GM19239 (cell line): ENCODE measurements at places on chromosomes 7 and 10.
A peak's percentile ranks its signal among the peaks of the same experiment; 100 is the strongest.

GRCh38 chr7:157347217-157347904, 10.6 kb downstream of the DNAJB6 start:
- no peak for DNase-seq

DNA sequence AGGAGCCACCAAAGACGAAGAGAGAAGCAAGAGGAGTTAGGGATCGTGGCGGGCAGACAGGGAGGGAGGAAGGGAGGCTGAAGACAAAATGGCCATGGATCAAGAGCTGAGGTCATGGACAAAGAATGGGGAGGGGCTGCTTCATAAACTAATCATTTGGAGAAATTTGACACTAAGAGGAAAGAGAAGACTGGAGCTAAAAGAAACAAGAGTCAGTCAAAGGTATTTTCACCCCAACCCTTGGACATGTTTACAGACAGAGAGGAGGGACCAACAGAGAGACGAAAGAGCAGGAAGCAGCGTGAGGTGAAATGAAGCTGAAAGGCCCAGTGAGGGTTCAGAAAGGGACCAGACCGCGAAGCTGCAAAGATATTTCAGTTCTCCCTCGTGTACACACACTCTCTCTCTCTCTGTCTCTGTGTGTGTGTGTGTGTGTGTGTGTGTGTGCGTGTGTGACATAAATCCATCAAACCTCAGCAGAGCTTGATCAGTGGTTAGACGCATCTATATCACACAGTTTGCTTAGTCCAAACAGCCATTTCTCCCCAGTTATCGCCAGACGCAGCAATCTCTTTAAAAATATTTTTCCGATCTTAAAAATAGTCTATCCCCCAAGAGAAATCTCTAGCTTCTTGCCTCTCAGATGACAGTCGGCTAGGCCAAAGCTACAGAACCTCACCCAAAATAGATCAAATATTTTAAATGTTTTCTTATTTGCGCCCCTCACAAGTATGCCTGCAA, 12.5 kb upstream of the CALD1 start:
- DNase-seq, result peak; percentile 37

GRCh38 chr7:117997862-117998825, 124.9 kb upstream of the CTTNBP2 start:
- no peak for DNase-seq

- no peak for DNase-seq
These were observed 10.6 kb upstream of the CPVL start for GRCh38 chr7:29156907-29157452.

DNA sequence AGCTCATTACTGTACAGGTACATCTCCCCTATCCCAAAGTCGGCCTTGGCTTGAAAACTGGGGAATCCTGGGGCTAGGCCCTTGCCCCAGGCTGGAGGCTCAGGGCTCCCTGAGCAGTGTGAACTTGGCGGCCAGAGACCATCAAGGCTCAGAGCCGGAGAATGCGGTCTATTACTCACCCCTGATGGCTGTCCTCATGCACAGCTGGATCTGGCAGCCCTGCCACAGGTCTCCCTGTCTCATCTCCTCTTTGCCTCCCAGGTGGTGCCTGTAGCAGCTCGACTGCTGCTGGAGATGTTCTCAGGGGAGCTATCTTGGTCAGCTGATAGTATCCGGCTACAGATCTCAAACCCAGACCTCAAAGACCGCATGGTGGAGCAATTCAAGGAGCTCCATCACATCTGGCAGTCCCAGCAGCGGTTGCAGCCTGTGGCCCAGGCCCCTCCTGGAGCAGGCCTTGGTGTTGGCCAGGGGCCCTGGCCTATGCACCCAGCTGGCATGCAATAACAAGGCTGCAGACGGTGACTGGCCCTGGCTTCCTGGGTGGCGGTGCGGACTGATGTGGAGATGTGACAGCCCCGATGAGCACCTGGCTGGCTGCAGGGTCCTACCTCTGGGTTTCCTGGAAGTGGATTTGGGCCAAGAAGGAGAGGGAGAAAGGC, 10.7 kb downstream of the IRF5 start:
- no peak for DNase-seq

GRCh38 chr10:125035136-125035535, 93.2 kb downstream of the ZRANB1 start:
- DNase-seq, result no peak

- DNase-seq, result no peak
These were observed 137.2 kb upstream of the EFCAB10 start for GRCh38 chr7:105718511-105718925.

- DNase-seq, result no peak
These were observed 43.2 kb downstream of the KCNMA1 start for GRCh38 chr10:77594471-77594783.

GRCh38 chr10:34102893-34103506, 712.1 kb downstream of the PARD3 start:
- no peak for DNase-seq
